HTR-8/SVneo (cell line): ENCODE measurements at places on chromosomes 1 and 21.
A peak's percentile ranks its signal among the peaks of the same experiment; 100 is the strongest.

DNA sequence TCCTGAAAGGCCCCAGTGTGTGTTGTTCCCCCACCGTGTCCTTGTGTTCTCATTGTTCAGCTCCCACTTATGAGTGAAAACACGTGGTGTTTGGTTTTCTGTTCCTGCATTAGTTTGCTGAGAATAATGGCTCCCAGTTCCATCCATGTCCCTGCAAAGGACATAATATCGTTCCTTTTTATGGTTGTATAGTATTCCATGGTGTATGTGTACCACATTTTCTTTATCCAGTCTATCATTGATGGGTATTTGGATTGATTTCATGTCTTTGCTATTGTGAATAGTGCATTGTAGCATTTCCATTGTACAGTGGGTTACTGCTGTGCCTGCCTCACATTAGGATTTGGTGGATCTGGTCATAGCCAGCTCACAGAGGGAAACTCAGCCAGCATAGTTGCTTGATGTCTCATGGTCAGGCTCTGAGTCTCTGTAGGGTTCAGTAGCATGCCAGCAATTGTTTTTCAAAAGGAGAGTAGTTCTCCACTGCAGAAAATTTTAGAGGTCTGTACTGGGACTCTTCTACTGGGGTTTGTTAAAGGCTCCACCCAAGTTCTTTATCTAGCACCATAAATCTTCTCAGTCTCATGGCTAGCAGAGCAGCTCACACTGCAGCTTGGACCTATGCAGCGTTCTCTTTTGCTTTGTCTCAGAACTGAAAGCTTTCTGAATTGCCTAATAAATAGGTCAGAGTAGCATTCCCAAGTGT is 41.0 kb downstream of the RUNX3 start:
- no peak for DNase-seq

DNA sequence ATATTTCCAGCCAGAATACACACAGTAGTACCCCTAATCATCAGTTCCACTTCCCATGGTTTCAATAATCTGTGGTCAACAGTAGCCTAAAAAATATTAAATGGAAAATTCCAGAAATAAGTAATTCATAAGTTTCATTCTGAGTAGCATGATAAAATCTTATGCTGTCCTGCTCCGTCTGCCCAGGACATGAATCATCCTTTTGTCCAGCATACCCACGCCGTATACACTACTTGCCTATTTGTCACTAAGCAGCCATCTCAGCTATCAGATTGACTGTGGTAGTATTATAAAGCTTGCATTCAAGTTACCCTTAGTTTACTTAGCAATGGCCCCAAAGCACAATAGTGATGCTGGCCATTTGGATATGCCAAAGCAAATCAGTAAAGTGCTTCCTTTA is 118.7 kb downstream of the SLC5A9 start:
- DNase-seq: no peak

DNA sequence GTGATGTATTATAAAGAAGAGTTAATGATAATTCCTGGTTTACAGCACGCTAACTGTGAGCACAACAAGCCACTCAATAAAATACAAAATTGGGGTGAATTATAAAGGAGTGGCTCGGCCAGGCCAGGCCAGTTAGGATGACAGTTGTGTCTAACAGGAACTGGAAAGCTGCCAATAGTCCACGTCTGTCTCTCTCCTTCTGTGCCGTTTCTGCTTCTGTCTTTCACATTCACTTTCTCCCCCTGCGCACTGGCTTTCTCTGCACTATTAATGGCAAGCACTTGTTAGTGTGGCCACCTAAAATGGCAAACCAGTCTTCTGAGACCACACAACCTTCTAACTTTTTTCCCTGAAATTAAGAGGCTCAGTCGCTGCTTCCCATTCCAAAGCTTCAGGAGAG is 394.3 kb downstream of the NTNG1 start:
- no peak for DNase-seq

DNA sequence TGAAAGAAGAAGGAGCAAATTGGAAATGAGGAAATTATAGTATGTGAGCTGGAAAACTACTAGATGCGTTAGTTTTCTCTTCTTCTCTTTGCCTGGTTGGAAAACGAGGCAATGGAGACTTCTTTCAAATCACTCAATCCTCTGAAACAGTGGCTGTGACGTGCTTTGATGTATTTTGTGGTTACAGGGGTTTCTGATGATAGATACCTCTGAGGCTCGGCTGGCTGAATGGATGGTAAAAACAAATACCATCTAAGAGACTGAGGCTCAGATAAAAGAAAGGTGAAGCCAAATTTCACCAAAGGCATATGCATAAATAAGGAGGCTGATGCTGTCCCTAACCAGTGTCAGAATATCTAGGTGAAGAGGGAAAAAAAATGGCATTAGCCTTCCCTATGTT is 15.1 kb downstream of the MAB21L3 start:
- no peak for DNase-seq

- DNase-seq: no peak
Measured at GRCh38 chr1:70978623-70979022, 69.0 kb downstream of the PTGER3 start.

- DNase-seq: peak; percentile 73
Measured at GRCh38 chr1:167714439-167715156, 7.2 kb upstream of the MPZL1 start.

DNA sequence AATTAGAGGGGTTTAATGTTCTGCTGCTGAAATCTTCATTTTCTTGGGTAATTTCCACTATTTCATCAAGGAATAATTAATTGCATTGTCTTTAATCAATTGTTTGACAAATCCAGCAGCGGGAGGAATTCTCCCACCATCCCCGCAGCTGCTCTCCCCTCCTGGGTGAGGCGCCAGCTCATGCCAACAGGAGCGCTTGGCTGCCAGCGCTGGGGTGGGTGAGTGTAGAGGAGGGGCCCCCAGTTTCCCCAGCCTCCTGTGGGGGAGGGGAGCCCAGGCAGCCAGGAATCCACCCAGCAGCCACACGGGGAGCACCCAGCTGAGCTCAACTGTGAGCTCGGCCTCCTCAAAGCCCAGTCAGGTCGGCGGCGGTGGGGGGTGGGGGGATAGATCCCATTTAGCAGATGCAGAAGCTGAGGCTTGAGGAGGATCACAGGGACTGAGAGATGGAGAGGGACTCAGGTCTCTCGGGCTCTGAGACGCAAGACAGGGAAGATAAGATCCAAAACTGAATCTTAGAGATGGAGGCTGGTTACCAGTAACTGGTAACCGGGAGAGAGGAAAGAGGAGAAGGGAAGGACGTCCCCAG is 46.5 kb downstream of the FOXO6 start:
- no peak for DNase-seq

DNA sequence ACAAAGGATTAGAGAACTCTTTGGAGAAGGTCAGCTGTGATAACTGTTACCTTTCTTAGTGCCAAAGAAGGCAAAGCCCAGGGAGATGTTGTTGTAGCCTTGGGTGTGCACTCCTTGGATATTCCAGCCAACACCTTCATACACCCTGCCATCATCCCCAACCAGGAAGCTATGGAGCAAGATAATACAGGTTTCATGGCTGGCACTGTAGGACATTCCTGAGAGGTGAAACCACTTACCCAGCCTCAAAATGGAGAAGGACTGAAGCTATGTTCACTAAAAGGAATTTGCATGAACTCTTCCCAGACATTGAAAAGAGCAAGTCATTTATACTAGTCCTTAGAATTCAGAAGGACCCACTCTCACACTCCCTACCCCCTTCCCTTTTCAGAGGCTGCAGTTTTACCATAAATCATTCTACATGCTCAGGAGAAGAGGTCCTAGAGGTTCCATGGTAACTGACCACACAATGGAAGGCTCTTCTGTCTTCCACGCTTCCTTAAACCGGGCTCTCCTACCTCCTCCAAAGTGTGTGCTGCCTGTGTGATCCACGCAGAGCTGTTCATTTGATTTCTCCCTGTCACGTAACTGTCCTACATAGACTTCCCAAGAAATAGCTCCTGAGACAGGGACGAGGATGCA is 5.5 kb downstream of the PGLYRP4 start:
- DNase-seq: no peak

DNA sequence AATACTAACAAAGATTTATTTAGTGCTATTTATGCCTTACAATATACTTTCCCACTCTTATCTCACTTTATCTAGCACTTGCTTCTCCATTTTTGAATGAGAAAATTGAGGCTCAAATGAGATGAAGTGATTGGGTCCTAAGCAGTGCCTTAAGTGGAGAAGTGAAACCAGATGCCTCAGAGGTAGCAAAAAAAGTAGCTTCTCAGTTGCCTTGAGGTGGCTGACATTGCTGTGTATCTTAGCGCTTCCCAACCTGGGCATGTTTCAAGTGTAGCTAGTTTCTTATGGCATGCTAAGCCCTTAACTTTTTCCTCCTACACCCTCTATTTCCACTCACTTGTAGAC is 390.4 kb downstream of the OMA1 start:
- DNase-seq: no peak

DNA sequence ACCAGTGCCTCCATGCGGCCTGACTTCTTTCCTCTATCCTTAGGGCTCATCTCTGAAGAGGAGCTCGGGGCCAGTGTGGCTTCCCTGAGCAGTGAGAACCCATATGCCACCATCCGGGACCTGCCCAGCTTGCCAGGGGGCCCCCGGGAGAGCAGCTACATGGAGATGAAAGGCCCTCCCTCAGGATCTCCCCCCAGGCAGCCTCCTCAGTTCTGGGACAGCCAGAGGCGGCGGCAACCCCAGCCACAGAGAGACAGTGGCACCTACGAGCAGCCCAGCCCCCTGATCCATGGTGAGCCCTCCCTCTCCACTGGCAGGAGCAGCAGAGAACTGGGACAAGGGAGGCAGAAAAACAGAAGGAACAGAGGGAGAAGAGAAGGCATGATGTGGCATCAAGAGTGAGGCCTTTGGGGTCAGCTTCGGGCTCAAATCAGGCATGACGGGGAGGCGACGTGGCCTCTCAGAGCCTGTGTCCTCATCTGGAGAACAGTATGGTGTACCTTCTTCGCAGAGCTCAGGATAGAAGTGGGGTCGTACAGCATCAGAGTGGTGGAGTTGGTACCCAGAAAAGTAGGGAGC is 6.5 kb upstream of the LRRC71 start:
- DNase-seq: no peak

DNA sequence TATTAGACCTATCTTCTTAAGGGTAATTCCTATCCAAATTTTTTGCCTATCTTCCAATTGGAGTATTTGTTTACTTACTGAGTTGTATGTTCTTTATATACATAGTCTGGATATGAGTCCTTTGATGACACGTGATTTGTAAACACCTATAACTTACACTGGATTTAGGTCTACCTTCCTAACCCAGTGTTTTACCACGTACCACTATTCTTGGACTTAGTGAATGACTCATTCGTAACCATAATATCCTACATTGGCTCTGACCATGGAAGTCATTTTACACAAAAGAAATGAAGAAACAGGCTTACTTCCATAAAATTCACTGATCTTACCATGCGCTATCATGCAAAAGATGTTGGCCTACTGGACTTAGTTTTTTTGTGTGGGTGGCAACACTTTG is 23.9 kb upstream of the ZZZ3 start:
- no peak for DNase-seq

DNA sequence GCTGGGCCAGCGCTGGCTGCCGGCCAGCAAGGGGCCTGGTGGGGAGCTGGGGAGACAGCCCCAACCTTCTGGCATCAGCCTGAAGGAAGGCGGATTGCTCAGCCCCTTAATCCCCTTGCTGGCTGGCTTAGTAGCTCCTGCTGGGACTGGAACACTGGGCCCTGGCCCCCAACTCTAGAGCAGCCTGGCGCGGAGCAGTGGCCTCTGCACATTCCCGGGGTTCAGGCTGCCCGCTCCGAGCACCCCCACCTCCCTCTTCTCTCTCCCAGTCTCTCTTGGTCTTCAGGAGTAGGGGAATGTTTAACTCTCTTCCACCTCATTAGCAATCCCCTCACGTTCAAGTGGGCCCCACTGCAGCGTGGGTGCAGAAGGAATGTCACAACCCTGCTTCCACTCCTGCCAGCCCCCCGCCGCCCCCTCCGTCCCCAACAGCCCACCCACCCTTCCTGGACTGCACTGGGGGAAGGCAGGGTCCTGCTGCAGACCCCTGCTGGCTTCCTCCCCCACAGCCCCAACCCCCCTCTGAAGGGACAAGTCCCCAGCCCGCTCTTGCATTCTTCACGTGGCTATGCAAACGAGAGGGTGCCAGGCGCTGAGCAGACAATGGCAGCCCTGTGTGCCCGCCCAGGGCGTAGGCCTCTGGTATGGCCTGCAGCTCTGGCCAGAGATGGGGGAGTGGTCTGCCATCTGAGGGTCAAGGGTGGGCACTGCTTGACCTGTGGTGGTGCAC is 980 bp upstream of the CLDN19 start:
- DNase-seq: no peak

DNA sequence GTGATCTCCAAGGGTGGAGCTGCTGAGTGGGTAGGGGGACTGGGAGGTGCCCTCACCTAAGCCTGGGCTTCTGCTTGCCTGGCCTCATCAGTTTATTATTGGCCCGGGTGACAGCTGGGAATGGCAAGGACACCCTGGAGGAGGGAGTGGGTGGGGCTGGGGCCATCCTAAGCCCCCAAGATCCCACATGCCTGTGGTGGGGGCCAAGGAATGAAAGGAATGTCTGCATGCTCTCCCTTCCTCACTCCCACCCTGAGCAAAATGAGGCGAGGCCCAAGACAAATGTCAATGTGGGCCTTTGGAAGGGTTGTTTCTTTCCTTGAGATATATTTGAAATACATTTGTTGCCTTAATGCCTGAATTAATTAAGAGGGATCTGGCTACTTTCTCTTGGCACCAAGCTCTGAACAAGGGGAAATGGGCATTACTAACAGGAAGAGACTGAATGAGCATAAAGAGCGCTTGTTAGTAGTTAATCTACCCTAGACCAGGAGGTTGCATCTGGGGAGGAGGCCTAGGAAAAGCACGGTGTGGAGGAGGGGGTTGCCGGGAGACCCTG is 19.7 kb upstream of the CHI3L1 start:
- DNase-seq: no peak

- peak; percentile 49 for DNase-seq
Measured at GRCh38 chr1:46747683-46748288, 28.9 kb upstream of the EFCAB14 start.

DNA sequence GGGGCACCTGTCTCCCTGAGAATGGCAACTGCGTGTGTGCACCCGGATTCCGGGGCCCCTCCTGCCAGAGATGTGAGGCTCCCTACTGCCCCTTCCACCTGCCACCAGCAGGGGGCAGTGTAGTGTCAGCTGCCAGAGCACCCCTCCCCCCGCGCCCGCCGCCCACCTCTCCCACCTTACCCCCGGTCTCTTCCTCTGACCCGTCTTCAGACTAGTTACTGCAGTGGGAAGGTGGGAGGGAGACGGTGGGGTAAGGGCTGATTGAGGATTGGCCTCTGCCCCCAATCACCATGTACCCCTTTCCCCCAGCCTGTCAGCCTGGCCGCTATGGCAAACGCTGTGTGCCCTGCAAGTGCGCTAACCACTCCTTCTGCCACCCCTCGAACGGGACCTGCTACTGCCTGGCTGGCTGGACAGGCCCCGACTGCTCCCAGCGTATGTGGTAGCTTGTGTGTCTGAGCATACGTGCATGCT is 10.1 kb upstream of the LRRC71 start:
- no peak for DNase-seq

GRCh38 chr1:24186031-24186710 is 918 bp downstream of the IFNLR1 start:
- no peak for DNase-seq

GRCh38 chr1:203442821-203443220 is 32.8 kb upstream of the PRELP start:
- no peak for DNase-seq
